GM18507 (cell line): ENCODE measurements at places on chromosomes 11 and 22.

GRCh38 chr22:48758881-48759875 lies 1068.5 kb downstream of the BRD1 start:
- DNase-seq: no peak

GRCh38 chr11:79845002-79845709 lies 404.3 kb upstream of the TENM4 start:
- DNase-seq: no peak

DNA sequence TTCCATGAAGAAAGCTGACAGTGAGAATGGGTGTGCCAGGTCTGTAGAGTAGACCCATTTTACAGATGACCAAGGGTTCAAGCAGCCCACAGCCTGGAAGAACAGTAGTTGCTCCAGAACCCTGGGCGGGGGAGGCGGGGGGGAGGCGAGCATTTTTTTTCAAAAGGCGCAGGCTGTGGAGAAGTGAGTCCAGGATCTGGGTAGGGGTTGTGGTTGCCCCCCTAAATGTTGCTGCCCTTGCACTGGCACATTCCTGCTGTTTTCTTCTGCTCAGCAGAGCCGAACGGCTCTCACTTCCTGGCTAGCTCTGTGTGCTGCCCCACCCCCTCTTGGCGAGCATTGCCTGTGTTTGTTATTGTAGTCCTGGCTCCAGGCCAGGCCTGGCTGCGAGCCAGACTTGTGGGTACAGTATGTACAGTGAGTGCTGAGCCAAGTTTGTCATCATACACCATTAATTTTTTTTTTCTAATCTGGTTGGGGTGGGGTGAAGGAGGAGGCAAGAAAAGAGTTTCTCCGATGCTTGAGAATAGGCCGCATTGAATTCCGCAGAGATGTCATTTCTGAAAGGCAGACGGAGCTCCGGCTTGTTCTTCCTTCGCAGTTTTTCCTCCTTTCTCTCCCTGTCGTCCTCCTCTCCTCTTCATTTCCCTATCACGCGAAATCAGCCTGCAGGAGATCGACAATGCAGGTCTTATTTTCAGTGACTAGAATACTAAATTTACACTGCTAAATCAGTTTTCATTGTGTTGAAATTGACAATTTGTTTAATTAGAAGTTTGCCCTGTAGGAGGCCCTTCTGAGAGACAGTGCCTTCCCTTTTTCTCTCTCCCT lies 100.5 kb downstream of the ZBTB16 start:
- DNase-seq: peak; percentile 12

- no peak for DNase-seq
These were observed 509.4 kb upstream of the API5 start for GRCh38 chr11:42802201-42802899.

DNA sequence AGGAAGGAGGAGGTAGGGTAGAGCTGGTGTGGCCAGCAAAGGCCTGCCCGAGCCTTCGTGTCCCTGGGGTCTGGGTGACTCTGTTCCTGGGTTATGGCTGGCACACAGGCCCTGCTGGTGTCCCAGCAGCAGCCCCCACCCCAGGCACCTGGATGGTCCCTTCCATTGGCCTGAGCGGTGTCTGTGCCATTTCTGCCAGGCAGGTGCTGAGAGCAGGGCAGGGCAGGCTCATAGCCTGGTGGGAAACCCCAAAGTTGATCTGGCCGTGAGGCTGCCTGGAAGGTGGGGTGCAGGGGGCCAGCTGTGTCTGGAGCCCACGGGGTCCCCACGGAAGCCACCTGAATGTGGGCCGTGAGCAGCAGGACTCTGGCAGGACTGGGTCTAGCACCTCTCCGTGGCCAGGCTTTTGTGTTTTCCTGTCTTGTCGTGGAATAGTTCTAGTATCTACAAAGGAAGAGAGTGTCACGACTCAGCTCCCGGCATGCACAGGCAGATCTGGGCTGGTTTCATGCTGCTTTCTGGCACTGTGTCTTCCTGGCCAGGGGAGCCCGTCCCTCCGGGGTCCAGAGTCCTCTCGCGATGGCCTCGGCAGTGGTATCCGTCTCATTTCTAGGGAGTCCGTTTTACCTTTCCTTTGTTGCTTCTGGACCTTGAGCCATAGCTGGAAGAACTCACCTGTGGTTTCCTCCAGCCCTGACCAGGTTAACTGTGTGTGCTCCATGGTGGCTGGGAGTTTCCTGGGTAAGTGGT lies 83.7 kb downstream of the KCNQ1 start:
- DNase-seq: no peak
